ENCODE measurements at places on chromosomes 11 and 22.
A peak's percentile ranks its signal among the peaks of the same experiment; 100 is the strongest.

GRCh38 chr11:111305876-111306275 is 7.5 kb downstream of the POU2AF3 start:
- DNase-seq = no peak

GRCh38 chr22:46593996-46594946 is 25.9 kb upstream of the GRAMD4 start:
- no peak for DNase-seq

DNA sequence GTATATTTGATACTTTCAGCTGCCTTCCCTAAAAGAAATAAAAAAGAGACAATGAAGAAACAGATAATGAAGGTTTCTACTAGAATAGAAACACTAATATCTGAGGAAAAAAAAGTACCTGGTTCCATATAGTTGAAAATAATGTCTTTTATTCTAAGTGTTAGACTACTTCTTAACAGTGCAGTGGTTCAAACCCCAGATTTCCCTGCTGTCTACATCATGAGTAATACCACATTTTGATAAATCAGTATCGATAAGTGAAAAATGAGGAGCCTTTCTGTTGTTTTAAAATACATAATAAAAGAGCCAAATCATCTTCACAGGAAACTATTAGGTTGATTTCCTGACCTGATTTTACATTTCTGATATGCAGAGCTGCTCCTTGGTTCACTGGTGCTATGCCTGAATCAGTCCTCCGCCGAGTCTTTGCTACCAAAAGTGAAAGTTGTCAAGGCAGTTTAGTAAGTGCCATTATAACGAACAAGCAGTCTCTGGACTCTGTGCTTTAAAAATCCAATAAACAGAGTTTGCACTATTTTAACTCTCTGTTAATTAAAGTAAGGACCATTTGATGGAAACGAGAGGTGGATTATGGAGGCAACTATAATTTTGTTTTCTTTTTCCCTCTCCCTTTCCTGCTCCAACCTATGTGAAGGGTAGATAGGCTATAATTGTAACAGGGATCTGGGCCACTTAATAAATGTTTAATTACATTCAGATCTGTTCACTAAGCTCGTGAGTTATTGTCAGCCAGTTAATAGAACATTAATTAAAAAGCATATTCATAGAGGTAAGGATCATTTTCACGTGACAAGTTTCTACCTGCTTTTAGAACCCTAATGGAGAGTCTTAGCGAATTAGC is 724.5 kb upstream of the RAG2 start:
- DNase-seq = no peak

DNA sequence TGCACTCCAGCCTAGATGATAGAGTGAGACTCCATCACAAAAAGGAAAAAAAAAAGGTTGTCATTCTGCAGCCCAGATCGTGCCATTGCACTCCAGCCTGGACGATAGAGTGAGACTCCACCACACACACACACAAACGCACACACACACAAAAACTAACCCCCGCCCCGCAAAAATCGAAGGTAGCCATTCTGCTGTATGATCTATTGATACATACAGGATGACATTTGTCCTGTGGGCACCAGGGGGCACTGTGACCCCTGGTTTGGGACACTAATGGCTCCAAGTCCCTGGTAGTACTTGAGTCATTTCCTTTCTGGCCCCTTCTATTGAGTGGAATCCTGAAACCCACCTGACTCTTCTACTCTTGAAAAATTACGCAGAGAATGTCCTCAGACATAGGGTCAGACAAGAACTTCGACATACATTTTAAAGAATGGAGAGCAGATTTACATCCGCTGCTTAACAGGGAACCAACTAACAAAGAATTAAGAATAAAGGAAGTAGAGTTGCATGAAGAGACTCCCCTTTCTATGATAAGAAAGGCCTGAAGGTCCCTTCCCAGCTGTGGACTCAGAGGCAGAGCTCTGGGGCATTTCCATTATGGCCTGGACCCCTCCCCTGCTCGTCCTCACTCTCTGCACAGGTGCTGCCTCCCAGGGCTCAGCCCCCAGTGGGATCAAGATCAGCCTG is 35.0 kb upstream of the PRAME start:
- DNase-seq = peak; percentile 52

DNA sequence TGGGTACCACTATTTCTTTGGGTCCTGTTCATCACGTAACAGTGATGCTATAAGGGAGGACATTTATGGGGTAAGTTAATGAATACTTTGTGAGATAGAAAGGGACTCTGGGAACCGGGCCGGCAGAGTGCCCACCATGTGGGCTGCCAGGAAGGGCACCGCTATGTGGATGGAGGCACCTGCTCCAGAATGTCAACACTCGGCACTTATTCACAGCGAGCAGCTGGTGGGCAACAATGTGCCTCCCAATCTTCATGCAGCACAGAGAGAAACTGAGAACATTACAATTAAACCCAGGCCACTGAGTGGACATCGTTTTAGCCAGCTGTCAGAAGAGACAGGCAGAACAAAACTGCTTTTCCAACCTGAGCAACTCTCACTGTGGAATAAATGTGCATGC is 15.8 kb upstream of the ELFN2 start:
- DNase-seq = no peak

- DNase-seq = no peak
Observed at GRCh38 chr11:79101656-79102055, 339.2 kb downstream of the TENM4 start.

DNA sequence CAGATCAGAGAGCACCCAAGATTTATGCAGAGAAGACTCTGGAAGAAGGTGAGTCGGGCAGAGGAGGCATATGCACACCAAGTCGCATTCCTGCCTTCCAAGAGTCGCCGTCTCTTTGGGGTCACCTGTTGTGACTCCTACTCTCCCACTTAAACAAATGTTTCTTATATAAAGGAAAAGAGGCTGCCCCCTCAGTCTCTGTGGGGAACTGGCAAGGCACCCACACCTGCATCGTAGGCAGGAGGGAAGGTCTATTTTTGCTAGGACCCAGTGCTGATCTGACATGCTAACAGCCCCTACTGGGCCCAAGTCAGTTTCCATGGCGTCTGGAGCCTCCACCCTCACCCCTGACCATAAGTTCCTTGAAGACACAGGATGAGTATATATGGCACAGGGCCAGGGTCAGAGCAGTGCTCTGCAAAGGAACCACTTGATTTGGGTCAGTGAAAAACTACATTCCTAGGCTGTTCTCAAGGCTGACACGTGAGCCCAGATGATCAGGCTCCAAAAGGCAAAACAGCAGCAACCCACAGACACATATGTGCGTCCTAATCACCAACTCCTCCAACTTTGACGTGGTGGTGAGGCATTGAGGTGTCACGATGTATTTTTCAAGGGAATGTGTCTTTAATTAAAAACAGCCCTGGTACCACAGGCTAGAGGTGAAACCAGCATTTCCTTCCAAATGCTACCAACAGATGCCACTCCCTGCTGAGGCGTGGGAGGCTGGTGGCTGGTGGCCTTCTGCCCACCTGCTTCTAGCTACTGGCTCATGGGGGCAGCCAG is 55.6 kb upstream of the CSNK2A3 start:
- DNase-seq = no peak

DNA sequence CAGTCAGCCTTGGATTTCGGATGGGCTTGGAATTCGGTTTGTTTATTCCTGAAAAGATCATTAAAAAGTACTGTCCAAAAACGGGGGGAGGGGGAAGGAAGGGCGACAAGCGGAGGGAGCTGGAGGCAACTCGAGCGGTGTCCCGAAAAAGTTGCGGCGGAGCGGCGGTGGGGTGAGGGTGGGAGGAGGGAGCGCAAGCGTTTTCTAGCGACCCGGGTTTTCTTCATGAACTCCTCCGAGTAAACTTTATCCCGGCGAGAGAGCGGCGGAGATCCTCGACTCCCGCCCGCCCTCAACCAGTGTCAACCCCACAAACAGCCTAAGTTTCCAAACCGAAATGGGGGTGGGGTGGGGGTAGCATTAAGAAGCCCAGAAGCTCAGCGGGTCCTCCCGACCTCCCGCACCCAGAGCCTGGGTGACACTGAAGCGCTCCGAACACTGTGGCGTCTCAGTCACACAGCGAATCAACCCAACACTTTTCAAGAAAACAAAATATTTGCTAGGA is 133.0 kb upstream of the C11orf58 start:
- DNase-seq = no peak

Data from stimulated activated CD4-positive, alpha-beta T cell treated with anti-CD3 and anti-CD28 coated beads, Interleukin-4, amount 100 ng/mL, for 1 hour (primary cell).